ENCODE measurements at places on chromosomes 12 and 14. TPM values are rescaled to one million over a fixed set of nuclear protein-coding genes. Genes with fewer than 3 reads are reported as not detected.

PMCH gene
- total RNA-seq = not detected

CAPZA3 gene
- not detected for total RNA-seq

TPH2 gene
- total RNA-seq = not detected

NRXN3 gene
- total RNA-seq = 7.0 TPM

PRH2 gene
- not detected for total RNA-seq

ACOT4 gene
- 3.6 TPM for total RNA-seq

BHLHE41 gene
- 0.98 TPM for total RNA-seq

TC2N gene
- 13.0 TPM for total RNA-seq

- DNase-seq = no peak
Measured at GRCh38 chr12:122276242-122276641, 9.9 kb upstream of the VPS33A start.

- DNase-seq = no peak
Measured at GRCh38 chr14:104555430-104556255, 23.9 kb upstream of the C14orf180 start.

DNA sequence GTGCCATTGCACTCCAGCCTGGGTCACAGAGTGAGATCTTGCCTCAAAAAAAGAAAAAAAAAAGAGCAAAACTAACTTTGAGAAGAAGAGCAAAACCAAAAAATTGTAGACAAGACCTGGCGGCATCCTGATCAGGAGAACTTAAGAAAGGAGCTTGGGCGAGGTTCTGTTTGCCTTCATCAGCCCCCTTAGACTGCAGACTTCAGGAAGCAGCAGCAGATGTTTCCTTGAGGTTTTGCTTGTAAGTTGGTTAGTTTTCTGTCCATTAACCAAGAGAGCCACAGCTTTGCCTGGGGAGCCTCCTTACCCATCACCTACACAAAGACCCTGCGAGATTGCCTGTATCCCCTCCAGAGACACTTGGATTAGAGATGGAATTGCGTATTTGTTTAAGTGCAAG lies 189.0 kb downstream of the AACS start:
- DNase-seq = no peak

- DNase-seq = no peak
Measured at GRCh38 chr14:22185191-22185590, 403.8 kb downstream of the DAD1 start.

- DNase-seq = no peak
Measured at GRCh38 chr12:81162391-81163136, 84.7 kb downstream of the ACSS3 start.

DNA sequence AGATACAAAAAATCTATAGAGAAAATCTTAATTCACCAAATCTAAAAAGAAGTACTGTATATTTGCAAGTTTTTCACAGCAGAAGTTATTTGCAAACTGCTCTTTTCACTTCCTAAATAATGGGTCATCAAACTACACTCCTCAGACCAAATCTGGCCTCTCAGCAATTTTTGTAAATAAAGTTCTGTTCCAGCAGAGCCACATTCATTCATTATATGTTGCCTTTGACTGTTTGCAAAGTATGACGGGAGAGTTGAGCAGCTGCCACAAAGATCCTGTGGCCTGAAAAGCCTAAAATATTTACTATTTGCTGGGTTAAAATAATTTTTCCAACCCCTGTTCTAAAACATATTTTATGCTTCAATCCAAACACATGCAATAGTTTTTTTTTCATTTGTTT lies 1222.3 kb upstream of the SEL1L start:
- no peak for DNase-seq
